ENCODE measurements at places on chromosomes 1 and 21. TPM values are rescaled to one million over a fixed set of nuclear protein-coding genes. Genes with fewer than 3 reads are reported as not detected.

The OXCT2 gene
- total RNA-seq: 4.6 TPM

DNA sequence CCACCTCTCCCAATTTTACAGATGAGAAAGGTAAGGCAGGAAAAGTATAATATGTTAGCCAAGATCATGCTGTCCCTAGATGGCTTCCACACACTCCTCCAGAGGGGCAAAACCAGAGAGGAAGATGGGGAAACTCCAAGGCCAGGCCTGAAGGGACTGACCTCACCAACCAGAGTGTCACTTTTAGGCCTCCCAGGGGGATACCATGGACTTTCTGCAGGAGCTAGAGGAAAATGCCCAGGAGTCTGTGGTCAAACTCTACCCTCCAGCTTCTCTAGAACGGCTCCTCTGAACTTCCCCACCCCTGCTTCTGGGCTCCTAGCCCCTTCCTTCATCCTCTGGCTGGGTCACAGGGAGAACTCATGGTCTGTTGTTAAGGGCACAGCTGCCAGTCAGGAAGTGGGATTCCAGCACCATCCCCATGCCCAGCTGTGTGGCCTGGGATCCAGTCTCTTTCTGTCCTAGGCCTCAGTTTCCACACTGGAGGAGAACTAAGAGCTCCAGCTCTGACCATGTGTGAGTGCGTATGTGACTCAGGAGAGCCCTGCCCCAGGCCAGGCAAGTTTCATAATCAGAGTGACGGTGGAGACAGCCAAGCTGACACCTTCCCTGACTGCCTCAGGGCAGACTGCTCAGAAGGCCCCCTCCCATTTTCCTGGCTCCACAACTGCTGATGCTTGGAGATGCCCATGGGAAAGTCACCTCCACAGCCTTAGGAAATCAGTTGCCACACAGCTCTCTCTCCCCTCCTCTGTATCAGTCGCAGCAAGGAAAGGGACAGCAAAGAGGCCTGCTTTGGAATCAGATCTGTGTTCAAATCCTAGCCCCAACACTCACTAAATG is 1.9 kb downstream of the IGSF8 start:
- peak; percentile 35 for DNase-seq
- no peaks in the 10 kb centered on the region for H3K36me3 ChIP-seq
- no peaks in the 10 kb centered on the region for H3K27me3 ChIP-seq
- no peak overlapping the region for H3K27ac ChIP-seq

The GJA9 gene
- total RNA-seq: not detected

GRCh38 chr1:210260096-210260495 is 27.5 kb downstream of the SERTAD4 start:
- H3K4me1 ChIP-seq: peaks cover 9% of the 10 kb centered on the region
- H3K36me3 ChIP-seq: no peaks in the 10 kb centered on the region
- DNase-seq: no peak
- H3K4me3 ChIP-seq: no peak overlapping the region

DNA sequence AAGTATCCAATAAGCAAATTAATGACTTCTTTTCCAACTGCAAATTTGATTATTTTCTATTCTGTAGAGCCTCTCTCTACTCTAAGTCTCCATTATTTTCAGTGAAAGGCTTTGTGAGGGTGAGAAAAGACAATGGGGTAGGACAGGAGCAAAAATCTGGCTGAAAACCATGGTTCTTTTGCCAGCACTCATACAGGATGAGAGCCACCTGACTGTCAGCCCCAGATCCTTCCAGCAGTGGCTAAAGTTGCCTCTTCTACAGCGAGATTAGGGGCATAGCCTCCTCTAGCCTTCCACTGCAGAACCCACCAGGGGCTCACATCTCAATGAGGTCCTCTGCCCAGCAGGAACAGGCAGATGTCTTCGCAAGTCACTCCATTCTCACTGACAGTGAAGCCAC is 23.7 kb downstream of the NMNAT2 start:
- no peak overlapping the region for H3K27ac ChIP-seq
- no peaks in the 10 kb centered on the region for H3K27me3 ChIP-seq
- DNase-seq: no peak
- no peaks in the 10 kb centered on the region for H3K36me3 ChIP-seq
- H3K4me1 ChIP-seq: no peaks in the 10 kb centered on the region

GRCh38 chr1:171486048-171486519 is 754 bp downstream of the PRRC2C start:
- H3K27me3 ChIP-seq: no peaks in the 10 kb centered on the region
- H3K27ac ChIP-seq: peak overlapping the region; percentile 94
- peak; percentile 63 for DNase-seq
- H3K36me3 ChIP-seq: no peaks in the 10 kb centered on the region
- H3K4me1 ChIP-seq: peaks cover 20% of the 10 kb centered on the region
- H3K4me3 ChIP-seq: peak overlapping the region; percentile 87

All from Caco-2 (cell line).